ENCODE measurements at places on chromosomes 4 and X.

DNA sequence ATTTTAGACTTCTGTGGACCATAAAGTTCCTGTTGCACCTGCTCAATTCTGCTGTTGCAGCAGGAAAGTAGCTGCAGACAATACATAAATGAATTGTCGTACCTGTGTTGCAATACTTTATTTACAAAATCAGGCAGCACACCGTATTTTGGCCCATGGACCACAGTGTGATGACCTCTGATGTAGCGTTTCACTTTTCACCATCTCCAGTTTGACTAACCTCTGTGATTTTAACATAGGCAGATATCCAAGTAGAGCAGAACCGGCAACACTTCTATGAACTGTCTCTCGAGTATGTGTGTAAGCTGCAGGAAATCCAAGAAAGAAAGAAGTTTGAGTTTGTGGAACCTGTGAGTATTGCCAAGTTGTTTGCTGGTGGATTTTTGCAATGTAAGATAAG lies 132.7 kb downstream of the ARHGAP10 start:
- no peak for DNase-seq

DNA sequence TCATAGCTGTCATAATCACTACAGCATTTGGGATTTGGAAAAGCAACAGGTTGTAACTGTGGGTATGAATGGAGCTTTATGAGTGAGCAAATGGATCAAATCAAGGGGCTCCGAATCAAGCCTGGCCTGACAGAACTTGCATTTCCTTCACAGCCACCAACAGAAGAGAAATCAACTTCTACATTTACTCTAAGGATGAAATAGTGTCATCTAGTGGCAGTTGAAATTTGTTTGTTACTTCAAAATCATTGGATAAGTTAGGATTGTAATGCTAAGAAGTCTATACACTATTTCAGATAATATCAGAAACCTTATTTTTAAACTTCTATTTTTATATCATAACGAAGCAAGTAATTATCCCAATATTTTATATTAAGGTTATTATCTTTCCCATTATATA lies 10.7 kb upstream of the WDR17 start:
- peak; percentile 57 for DNase-seq

GRCh38 chr4:13988353-13989305 lies 361.1 kb upstream of the BOD1L1 start:
- no peak for DNase-seq

DNA sequence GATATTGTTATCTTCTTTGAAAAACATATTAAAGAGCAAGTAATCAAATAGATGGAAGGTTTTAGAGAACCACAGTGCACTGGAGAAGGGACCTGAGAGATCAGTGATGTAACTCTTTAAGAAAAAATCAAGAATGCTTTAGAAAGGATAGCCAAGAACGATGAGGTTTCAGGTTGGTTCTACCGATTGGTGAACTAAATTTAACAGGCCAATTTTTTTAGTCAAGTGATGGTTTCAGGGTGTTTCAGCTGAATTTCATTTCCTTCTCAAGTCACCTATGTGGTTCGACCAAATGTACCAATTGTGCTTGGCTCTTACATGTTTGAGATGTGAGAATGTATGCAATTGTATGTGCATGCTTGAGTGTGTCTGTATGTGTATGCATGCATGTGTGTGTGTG lies 26.5 kb downstream of the HS3ST1 start:
- no peak for DNase-seq

DNA sequence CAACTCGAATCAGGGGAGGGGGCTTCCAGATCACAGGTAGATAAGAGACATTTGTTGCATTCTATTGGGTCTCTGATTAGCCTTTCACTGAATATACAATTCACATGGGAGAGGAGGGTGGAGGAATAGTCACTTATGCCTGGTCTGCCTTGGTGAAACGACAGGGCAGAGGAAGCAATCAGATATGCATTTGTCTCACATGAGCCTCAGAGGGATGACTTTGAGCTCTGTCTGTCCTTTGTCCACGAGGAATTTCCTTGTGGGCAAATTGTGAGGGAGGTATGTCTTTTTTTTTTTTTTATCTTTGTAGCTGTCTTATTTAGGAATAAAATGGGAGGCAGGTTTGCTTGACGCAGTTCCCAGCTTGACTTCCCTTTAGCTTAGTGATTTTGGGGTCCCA lies 28.5 kb upstream of the TMSB4X start:
- no peak for DNase-seq

GRCh38 chrX:19571711-19572110 lies 56.4 kb upstream of the MAP3K15 start:
- DNase-seq, result no peak

- no peak for DNase-seq
These were observed 54.6 kb upstream of the TENM3 start for GRCh38 chr4:182188622-182189021.

GRCh38 chrX:151977923-151978322 lies 3.4 kb upstream of the GABRE start:
- no peak for DNase-seq

- peak; percentile 71 for DNase-seq
These were observed 25.9 kb downstream of the PKD2 start for GRCh38 chr4:88033309-88033708.

GRCh38 chrX:56812515-56813105 lies 83.6 kb downstream of the NBDY start:
- no peak for DNase-seq

DNA sequence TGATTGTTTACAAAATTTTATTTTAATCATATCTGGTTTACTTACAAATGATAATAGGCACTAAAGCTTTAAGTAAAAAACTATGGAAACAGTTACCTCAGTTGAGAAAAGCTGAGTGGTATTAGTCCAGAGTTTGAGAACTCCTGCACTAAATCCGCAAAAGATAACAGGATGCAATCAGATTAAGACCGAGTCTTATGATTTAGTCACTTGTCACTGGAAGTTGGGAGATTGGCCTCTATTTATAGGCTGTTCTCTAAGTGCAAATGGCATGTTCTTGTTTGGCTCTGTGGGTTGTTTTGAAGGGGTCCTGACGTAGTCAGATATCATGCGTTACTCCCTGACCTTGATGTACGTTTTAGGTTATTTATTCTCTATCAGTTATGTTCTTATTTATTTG lies 6.3 kb downstream of the GPAT3 start:
- DNase-seq, result no peak

DNA sequence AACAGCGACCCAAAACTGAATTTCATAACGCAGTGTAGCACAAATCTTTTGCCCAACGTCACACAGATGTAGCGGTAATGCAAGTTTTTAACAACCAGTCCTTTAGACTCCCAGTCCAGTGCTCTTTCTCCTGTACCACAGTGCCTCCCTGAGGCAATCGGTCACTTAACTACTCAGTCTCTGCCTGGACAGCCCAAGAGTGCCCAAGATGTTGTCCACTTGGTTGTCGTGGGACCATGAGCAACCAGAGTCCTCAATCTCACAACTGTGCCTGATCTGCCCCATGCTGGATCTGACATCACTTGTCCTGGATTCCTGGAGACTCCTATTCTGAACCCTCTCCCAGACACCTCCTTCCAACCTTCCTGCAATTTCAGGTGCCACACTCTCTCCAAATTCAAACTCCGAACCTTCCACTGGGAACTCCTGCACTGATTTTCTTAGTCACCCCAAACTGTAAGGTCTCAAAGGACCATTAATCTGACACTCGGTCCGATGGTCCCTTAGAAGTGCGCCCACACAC lies 702 bp downstream of the MMGT1 start:
- peak; percentile 36 for DNase-seq

DNA sequence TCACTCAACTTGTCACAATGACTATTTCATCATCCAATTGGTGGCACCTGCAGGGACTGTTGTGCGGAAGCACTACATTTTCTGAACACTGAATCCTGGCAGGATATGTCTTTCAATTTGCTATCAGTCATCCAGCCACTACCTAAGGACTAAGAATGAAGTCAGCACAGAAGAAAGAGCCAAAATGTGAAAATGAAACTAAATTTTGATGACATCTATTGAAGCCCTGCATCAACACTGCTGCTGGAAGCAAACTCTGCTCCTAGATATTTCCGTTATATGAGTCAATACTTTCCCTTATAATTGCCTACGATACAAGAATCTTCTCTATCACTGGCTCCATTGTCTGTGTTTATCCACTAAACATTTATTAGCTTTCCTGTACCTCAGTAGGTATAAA lies 917.9 kb downstream of the RAPGEF2 start:
- no peak for DNase-seq

- no peak for DNase-seq
These were observed 35.3 kb downstream of the STK32B start for GRCh38 chr4:5086535-5086934.

GRCh38 chrX:140971099-140971795 lies 31.1 kb upstream of the SPANXB1 start:
- peak; percentile 36 for DNase-seq

DNA sequence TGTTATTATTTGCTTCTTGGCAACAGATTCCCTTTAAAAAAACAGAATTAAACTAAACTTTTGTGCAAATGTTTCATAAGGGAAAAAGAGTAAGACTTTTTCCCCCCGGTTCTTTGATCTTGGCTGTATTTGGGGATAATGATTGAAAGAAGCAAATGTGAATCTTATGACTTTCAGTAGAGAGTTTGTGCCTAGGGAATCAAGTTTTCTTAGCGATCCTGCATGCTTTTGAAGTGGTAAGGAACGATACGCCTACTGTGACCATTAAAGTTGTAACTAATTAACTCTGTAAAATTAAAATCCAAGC lies 9.0 kb downstream of the ATP10D start:
- DNase-seq, result no peak

- DNase-seq, result peak; percentile 30
These were observed 185.9 kb downstream of the SLC4A4 start for GRCh38 chr4:71524756-71525155.

DNA sequence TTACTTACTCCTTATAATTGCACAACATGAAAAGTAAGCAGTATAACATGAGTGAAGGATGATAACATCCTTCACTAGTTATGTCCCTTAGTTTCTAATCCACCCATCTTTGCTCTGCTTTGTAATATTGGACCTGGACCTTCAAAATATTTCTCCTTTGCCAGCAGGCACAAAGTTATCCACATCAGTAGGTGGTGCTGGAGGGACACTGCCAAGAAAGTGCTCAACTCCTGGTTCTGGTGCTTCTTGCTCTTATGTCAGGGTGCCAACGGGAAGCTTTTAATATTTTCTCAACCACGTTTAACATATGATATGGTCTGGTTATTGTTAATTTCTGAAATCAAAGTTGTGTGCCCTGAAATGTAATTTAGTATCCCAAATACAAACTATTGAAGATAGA lies 49.1 kb downstream of the TMEM165 start:
- peak; percentile 27 for DNase-seq

DNA sequence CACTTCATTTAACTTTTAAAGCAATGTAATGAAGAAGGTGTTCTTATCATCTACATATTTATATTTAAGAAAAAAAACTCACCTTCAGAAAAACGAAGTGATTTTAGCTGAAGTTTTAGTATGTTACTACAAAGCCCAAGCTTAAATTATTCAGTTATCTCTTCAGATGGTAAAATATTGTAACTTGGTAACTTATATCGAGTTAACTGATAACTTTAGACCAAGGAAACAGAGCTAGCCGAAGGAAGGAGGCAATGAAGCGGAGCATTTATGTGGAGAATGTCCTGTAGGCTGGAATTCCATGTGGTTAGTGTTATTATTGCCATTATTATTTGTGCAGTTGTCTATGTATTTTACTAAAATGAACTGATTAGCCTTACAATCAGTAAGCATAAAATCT lies 1102.1 kb upstream of the LCORL start:
- no peak for DNase-seq

DNA sequence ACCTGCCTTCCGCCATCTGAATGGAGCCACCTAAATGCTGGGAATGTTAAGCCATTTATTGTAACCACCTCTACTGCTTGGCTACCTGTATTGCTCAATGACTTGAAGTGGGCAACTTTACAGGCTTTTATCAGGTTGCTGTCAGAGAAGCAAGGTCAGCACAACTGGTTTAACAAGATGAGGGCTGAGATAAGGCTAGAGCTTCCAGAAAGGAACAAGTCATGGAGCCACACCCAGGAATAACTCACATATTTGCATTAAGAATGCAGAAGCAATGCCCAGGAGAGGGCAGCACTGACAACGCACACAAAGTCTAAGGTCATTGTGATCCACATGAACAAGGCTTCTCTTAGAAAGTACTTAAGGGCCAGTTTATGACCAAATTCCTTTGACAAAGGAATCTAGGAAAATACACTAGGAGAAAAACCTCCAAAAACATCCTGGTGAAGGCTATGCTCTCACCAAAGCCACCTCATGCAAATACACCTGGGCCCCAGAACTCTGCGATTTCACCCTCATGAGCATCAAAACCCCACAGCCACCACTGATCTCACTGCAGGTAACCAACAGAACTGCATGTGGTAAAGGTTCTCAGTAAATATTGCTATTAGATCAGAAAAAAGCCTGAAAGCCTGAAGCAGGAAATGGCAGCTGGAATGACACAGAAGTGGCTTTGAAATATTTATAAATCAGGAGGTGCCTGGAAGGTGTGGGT lies 15.0 kb upstream of the STS start:
- no peak for DNase-seq

DNA sequence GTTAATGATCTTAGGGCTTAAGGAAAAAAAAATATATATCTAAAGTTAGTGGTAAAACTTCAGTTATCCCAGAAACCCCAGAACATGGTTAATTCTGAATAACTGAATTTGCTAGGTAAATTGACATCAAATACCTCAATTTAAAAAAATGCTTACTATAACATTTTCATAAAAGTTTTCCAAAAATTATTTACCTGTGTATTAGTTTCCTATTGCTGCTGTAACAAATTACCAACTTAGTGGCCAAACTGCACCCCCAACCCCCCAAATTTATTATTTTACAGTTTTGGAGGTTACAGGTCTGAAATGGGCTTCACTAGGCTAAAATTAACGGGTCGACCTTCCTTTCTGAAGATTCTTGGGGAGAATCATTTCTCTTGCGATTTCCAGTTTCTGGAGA lies 95.2 kb downstream of the PDLIM5 start:
- DNase-seq, result no peak

DNA sequence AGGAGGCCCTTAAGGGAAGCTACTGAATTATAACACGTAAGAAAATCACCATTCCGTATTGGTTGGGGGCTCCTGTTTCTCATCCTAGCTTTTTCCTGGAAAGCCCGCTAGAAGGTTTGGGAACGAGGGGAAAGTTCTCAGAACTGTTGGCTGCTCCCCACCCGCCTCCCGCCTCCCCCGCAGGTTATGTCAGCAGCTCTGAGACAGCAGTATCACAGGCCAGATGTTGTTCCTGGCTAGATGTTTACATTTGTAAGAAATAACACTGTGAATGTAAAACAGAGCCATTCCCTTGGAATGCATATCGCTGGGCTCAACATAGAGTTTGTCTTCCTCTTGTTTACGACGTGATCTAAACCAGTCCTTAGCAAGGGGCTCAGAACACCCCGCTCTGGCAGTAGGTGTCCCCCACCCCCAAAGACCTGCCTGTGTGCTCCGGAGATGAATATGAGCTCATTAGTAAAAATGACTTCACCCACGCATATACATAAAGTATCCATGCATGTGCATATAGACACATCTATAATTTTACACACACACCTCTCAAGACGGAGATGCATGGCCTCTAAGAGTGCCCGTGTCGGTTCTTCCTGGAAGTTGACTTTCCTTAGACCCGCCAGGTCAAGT lies 6.9 kb upstream of the MSANTD1 start:
- DNase-seq, result no peak

GRCh38 chr4:9898596-9899305 lies 117.3 kb downstream of the DRD5 start:
- DNase-seq, result peak; percentile 26

GRCh38 chr4:139866276-139866962 lies 200.8 kb downstream of the MGST2 start:
- DNase-seq, result peak; percentile 60
